ENCODE measurements at places on chromosomes 13 and 19. TPM values are rescaled to one million over a fixed set of nuclear protein-coding genes. Genes with fewer than 3 reads are reported as not detected.

DNA sequence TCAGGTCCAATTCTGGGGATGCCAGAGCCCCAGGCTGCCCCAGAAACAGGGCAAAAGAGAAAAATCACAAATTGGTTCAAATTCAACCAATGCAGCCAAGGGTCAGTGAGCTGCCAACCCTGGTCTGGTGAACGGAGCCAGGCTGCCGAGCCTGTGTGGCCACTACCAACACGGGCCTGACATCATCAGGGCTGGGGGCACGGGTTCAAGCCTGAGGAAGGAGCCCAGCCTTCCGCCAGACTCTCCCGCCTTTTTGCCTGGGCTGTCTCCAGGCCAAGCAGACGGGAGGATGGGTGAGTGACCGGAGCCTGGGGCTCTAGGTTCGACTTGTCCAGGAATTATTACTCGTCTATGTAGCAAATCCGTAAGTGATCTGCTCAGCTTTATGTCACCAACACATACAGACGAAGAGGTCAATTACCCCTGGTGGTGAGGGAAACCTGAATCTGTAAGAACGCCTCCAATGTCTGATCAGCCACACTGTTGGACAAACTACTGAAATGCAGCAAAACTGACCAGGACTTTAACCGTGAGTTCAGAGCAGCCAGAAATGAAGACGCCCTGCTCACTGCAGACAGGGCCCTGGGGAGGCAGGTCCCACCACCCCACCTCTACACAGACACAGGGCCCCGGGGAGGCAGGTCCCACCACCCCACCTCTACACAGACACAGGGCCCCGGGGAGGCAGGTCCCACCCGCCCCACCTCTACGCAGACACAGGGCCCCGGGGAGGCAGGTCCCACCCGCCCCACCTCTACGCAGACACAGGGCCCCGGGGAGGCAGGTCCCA is 31.8 kb downstream of the RAB20 start:
- no peak for DNase-seq

C19orf38 gene
- 1.9 TPM for total RNA-seq

PNMA8A gene
- 1.7 TPM for total RNA-seq

- no peak for DNase-seq
These were observed 66.6 kb downstream of the CHST8 start for GRCh38 chr19:33688171-33688992.

GRCh38 chr19:53877361-53877766 is 4.6 kb upstream of the PRKCG start:
- DNase-seq: no peak

DNA sequence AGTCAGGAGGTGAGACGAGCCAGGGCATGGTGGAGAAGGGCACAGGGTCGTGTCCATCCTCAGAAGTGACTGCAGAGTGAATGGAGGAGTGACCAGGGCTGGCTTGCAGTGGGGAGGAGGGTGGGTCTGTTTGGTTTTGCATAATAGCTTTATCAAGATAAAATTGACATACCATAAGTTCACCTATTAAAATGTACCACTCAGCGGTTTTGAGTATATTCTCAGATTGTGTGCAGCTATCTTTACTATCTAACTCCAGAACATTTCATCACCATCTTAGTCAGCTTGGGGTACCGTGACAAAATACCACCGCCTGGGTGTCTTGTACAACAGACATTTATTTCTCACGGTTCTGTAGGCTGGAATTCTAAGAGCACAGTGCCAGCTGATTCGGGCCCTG is 13.2 kb downstream of the ZNF8 start:
- DNase-seq: no peak

- DNase-seq: no peak
These were observed 160.5 kb downstream of the TM9SF2 start for GRCh38 chr13:99661791-99662190.
